NCI-H510A treated with DMSO at 0.1 percent for 48 hours (cell line): ENCODE measurements at places on chromosomes 7 and 10.

DNA sequence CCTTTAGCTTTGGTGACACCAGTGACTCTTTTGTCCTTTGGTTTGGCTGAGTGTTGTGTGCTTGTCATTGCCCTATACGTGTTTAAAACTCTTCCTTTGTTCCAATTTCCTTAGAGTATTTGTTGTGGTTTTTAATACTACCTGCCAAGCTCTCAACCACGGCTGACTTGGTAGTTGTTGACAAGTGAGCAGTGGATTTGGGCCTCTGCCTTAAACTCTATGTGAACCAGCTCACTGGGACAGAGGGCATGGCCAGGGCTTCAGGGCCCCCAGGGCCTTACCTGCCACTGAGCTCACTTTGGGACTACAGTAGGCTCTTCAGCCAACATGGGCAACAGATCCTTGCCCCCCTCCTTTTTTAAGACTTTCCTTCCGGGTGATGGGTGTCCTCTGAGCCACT is 9.6 kb upstream of the DMBT1 start:
- no peak for DNase-seq

DNA sequence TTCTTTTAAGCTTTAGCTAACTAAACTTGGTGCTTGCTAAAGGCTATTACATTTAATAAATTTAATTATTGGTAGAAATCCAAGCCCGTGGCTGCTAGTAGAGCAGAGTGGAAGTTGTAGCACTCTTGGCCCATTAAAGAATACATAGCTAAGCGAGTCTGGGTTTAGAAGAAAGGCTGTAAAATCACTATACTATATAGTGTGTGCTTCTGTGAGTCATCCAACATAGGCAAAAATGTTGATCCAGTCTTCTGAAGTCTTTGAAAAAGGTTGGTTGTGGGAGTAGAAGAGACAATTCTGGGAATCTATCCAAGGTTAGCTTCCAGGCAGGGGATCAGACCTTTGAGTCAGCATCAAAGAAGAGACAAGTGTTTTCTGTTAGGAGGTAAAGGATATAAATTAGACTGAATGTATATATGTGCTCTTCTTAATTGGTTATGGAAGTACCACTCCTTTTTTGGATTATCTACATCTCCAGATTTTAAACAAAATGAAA is 664.2 kb downstream of the NXPH1 start:
- no peak for DNase-seq

DNA sequence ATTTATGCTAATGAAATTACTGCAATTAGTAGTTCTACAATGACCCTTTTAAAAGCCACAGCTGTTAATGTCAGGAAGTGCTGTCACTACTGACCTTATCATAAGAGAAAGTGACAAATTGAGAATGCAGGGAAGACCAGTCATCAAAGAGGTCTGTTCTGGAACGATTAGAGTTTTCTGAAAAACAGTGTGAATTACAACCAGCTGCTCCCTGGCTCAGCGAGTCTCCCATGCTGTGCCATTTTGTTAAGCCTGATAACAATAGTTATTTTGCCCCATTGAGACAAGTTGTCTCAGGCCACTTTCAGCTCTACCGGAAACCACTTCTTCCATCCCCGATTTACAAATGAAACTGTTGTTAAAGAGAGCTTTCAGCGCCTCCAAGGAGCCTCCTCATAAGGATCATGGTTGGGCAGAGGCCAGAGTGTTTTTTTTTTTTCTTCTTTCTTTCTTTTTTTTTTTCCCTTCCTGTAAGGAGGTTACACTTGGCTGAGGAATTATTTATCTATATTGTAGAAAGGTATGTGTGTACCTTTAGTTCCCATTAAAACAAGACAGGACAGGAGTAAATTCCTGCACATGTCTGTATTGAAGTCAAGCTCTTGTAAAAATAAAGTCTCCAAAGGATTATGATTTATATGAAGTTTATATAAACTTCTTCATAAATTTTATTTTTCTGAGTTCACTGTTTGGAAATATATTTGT is 173.6 kb downstream of the CDCA7L start:
- DNase-seq, result no peak

DNA sequence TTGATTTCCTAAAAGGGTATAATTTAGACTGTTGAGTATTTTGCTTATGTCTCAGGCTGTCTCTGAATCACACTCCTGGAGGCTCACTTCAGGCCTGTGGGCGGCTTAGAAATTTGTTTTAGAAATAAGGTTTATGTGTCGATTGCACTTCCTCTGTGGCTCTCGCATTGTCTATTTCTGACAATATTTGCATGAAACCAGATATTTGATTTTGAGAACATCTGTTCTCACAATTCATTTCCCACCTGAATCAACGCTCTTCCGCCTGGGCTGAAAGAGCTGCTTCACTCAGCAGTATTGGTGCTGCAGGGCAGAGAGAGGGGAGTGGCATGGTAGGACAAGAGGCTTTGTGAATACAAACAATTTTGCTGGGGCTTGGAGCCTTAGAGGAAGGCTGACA is 262.0 kb downstream of the ADRA2A start:
- DNase-seq, result no peak

- DNase-seq, result no peak
These were observed 401.0 kb upstream of the NRP1 start for GRCh38 chr10:33735464-33735923.

GRCh38 chr10:117204316-117204715 is 7.0 kb downstream of the KCNK18 start:
- no peak for DNase-seq

GRCh38 chr10:13823096-13823708 is 236.4 kb downstream of the PRPF18 start:
- DNase-seq, result no peak

DNA sequence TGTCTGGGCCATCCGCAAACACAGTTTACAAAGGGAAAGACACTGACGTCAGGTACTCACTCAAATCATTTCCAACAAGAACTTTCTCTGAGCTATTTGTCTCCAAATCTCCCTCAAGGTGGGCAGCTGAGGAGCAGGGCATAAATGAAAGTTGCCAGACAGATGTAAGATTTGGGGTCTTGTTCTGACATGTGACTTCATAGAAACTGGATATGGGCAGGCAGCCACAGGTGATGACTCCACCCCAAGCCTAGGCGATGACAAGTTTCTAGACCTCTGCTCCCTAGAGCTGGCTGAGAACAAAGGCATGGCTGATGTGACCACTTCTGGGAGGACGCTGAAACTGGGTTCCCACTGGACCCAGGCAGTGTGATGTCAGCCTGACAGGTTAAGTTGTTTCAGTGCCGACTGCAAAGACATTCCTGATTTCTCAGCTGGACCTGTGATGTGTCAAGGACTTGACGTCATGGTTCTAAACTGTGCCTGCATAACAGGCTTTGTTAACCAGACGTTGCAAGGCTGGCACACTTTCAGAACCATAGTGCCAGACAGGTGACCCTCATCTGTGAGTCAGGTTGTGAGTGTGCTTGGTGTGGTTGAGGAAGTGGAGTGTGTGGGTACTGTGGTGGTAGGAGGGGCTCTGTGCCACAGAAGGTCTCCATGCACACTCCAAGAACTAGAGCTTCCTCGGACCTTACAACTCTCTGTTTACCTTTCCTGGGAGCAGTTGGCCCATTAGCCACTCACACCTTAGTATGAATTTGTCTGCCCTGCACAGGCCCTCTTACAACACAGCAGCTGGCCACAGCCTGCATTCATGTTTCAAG is 39.9 kb upstream of the EBF3 start:
- DNase-seq, result no peak
